ENCODE measurements at places on chromosomes 11 and 22.

DNA sequence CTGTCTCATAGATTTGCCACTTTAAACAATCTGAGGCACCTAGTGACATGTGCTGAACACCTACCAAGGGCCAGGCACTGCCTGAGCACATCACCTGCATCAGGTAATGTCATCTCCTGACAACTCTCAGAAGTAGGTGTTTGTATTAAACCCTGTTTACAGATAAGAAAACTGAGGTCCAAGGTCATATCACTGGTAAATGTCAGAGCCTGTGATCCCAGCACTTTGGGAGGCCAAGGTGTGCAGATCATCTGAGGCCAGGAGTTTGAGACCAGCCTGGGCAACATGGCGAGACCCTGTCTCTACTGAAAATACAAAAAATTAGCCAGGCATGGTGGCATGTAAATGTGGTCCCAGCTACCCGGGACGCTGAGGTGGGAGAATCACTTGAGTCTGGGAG lies 39.1 kb upstream of the ACCSL start:
- no peak for DNase-seq

DNA sequence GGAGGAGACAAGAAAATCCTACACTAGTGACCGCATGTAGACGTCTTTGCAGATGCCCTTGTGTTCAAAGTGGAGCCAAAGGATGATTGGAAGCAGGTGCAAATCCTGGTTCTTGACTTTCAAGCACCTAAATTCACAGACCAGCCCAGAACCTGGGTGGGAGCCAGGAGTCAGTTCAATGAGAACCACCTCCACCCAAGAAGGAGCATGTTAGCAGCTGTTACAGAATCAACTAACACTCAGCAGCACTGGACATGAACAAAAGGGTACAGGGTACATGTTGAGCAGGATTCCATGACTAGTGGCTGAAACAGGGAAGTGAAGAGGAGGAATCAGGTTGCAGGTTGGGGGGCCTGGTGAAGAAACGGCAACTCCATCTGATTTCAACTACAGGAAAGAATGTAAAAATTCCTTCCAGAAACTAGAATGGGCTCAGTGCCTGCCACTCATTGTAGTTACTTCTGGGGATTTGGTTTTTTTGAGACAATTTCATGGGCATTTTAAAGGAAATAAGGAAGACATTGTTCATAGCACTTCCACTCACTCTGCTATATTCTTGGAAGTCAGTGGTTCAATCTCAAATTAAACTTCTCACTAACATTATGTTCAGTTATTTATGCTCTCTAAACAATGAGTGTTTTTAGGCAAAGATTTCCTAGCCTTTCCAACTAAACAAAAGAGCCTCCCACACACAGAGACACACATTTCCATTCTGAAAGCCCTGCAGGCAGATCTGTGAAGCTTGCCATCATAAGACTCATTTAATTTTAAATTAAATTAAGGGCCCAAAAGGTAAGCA lies 173.3 kb downstream of the CADM1 start:
- no peak for DNase-seq

DNA sequence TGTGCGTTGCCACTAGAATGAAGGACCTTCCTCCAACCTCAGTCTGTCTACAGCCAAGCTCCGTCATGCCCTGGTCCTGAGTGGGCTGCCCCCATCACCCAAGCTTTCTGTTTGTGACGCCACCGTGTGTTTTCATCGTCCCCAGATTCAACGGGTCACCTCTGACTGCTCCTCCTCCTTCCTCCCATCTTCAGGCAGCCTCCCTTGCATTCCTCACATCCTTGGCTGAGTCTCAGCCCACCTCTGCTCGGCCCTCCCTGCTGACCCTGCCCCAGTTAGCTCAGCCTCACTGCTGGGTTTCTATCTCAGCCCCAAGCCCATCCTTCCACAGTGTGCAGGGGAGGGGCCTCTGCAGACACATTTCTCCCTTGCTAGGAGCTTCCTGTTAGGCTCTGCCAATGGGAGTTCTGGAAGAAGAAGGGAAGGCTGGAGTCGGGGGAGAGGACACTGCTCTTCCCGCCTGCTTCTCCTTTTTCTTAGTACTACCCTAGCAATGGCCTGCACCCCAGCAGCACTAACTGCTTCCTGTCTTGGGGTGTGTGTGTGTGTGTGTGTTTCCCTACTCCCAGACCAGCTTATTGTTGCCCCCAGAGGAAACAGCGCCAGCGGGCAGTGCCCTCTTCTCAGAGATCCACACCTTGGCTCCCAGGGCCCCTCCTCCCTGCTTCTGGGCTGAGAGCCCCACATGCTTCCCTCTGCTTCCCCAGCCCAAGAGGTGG lies 5.2 kb downstream of the IFT27 start:
- no peak for DNase-seq

DNA sequence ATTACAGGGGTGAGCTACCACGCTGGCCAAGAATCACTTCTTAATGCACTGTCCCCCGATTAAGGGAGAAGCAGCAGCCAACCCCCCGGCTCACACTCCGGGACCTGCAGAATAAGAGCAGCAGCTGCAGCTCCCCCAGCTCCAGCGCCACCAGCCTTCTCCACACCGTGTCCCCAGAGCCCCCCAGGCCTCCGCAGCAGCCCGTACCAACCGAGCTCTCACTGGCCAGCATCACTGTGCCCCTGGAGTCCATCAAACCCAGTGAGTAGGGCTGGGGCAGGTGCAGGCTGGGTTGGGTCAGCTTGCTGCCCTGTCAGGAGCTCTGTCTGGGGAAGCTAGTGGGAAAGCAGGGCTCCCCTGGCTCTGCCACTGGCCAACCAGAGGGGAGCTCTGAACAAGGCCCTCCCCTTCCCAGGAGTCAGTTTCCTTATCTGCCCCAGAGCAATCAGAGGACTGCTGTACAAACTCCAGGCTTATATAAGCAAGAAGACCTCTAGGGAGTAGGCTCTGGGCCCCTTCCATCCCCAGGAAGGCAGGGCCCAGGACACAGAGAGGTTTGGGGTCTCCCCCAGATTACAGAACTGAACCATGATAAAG lies 8.5 kb upstream of the SH3BP1 start:
- DNase-seq, result no peak

DNA sequence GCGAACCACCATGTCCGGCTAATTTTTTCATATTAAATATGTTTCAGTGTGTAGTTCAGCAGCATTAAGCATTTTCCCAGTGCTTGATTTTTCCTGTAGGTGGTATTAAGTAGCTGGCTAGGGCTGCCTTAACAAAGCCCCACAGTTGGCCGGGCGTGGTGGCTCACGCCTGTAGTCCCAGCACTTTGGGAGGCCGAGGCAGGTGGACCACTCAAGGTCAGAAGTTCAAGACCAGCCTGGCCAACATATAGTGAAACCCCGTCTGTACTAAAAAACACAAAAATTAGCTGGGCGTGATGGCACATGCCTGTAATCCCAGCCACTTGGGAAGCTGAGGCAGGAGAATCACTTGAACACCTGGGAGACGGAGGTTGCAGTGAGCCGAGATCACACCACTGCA lies 33.5 kb upstream of the TOLLIP start:
- DNase-seq, result no peak

GRCh38 chr22:40524392-40525249 lies 111.9 kb downstream of the MRTFA start:
- no peak for DNase-seq

- DNase-seq, result no peak
These were observed 12.3 kb downstream of the TBX1 start for GRCh38 chr22:19772673-19773469.

GRCh38 chr11:76153571-76153923 lies 52.8 kb downstream of the WNT11 start:
- DNase-seq, result no peak

DNA sequence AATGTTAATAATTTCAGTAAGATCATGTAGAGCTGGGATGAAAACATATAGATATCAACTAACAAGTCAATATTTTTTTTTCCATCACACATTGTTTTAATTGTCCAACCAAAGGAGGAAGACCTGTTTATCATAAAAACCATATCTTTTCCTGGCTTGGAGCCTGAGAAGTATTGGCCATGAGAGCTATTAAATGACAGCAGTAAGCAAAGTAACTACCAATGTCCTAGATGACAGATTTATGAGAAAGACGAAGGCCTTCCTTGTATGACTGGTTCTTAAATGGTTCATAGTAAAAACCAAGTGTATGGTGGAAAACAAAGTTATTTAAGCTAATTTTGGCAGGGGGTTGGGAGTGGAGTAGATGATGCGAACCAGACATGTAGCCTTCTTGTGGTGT lies 1147.1 kb upstream of the TENM4 start:
- no peak for DNase-seq

DNA sequence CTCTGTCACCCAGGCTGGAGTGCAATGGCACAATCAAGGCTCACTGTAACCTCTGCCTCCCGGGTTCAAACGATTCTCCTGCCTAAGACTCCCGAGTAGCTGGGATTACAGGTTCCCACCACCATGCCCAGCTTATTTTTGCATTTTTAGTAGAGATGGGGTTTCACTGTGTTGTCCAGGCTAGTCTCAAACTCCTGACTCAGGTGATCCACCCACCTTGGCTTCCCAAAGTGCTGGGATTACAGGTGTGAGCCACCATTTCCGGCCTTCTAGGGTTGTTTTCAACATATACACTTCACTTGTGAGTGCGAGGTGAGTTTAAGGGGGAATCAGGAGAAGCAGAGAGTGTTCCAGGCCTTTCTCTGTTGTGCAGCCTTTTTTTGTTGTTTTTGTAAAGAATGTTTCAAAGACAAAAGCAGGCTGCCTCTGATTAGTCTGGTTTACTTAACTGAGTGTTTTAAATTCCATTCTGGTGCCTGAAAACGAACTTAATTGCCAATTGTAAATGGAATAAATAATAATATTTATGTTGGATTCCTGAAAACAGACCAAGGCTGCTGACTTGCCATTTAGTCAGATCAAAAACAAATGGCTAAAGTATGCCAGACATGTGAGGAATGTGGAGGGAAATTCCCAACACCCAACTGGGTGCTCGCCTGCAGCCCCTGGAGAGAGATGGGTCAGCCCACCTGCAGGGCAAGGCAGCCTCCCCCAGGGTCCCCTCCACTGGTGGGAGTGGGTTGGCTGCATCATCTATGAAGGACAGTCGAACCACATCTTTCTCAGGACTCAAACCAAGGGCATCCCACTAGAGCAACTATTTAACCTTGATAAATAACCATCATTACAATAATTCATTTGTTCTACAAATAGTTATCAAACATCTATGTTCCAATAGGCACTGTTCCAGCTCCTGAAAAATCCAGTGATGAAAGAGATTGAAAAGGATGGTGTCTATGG lies 4.6 kb upstream of the RANGAP1 start:
- no peak for DNase-seq

- DNase-seq, result no peak
These were observed 2.2 kb downstream of the TANGO2 start for GRCh38 chr22:20022978-20023613.

- no peak for DNase-seq
These were observed 21.8 kb downstream of the PRR5 start for GRCh38 chr22:44723801-44724200.

DNA sequence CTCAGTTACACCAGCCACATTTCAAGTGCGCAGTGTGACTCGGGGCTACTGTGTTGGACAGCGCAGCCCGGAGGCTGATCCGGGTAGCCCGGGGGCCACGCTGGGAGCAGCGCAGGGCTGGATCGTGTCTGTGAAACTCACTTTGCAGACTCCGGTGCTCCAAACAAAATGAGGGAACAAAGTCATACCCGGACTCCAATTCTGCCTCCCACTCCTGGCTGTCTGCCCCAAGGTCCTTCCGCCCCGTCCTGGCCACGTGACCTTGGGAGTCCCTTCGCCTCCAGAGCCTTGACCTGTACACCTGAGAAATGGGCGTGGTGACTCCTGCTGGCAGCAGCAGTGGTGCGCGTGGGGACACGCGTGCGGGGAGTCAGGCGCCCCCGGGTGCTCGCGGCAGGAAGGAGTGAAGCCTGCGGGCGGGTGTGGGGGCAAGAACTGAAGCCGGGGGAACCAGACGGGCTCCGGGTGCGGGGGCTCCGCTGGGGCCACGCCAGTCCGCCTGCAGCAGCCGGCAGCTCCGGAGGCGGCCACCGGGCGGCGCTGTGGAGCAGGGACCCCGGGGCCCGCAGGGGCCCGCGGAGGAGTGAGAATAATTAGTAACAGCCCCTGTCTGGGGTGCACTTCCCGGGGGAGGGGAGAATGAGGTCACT lies 42.4 kb downstream of the KCNJ4 start:
- no peak for DNase-seq

DNA sequence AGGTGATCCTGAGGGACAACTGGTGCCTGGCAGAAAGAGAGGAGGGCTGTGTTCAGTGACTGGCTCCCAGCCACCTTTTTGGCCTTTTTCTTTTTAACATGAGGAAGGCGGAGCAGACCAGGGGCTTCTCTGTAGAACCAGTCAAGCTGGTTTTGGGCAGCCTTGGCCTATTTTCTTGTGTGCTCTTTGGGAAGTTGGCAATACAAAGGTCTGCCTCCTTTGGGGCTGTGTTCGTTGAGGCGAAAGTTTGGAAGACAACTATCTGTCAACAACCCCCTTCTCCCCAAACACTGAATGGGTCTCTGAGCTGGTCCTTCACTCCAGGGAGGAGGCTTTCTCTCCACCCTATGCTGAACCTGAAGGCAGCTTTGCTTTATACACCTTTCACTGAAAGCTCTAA lies 8.5 kb downstream of the MARK2 start:
- no peak for DNase-seq

GRCh38 chr11:18270102-18270501 lies 4.0 kb downstream of the SAA1 start:
- no peak for DNase-seq
